ENCODE measurements at places on chromosomes 2 and 18.

GRCh38 chr2:219912491-219912921 is 285.1 kb downstream of the SLC4A3 start:
- no peak for DNase-seq

DNA sequence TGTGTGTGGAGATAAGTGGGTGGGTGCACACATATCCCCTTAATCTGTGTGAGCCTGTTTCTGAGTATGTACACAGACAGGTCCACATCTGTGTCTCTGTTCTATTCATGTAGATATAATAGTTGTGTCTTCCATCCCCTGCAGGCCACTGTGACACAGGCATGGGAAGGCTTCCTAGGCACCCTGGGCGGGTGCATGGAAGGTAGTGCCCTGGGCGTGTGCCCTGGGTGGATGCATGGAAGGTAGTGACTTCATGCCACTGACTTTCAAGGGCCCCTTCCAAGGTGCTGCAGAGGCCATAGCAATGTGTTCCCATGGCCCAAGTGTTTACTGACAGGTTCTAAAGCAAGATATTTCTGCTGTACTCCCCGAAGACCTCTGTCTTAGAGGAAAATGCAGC is 462.5 kb upstream of the HS6ST1 start:
- DNase-seq, result no peak

DNA sequence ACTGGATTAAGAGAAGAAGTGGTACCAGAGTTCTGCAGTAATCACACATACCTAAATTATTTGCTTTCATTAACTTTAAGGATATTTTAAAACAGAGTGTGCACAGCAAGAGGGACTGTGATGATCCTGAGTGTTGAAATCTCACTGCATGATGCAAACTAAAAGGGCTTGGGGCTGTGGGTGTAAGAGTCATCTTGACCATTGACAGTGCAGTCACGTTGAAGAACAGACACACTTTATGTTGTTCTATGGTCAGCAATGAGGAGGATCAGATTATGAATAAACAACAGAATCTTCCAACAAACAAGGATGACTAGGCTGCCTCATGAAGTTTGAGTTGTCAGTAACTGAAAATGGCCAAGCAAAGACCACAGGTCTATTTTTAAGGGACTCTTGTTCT is 87.2 kb upstream of the GALNT5 start:
- DNase-seq, result no peak

DNA sequence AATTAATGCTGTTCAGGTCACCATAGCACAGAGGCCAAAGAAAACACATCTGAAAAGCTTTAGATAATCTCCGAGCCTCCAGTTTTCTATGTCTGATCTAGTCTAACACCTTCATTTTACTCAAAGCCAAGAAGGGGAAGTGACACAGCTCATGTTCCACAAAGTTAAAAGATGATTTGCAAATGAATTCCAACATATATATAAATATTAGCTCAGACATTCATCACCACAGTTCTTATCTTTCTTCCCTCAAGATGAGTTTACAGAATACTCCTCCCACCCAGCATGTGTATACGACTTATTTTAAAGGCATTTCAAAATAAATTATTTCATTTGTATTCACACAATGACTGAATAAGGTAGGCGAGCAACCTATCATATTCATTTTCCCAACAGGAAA is 82.4 kb downstream of the AAK1 start:
- DNase-seq, result no peak

DNA sequence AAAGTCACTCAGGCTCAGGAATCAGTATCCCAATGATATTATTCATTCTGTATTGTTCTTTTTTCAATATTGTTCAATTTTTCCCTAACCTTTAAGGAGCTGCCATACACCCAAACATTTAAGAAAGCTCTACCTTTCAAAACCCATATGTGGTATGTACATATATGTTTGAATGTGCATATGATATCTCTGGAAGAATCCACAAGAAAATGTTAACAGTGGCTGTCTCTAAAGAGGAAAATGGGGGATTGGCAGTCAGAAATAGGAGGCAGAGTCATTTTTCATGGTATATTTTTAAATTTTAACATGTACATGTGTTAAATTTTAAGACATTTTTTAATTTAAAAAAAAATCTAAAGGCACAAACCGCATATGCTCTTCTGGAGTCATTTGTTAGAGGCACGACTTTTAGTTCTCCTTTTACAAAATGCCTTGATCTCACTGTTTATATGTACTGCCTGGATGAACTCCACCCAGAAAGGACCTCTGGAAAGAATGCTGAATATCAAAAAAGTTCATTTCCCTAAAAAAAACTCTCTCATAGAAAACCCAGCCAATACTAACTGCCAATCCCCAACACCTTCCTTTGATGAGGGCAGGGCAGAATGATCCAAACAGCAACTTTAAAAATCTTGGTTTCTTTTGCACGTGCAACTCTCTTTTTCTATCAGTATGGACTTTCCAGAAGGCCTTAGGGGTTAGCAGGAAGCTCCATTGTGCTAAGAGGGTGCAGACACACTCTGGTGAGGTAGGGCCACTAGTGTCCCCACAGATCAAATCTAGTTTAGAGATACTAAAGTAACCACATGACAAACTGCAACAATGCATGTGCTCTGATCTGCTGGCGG is 23.6 kb downstream of the KCTD1 start:
- DNase-seq, result no peak

DNA sequence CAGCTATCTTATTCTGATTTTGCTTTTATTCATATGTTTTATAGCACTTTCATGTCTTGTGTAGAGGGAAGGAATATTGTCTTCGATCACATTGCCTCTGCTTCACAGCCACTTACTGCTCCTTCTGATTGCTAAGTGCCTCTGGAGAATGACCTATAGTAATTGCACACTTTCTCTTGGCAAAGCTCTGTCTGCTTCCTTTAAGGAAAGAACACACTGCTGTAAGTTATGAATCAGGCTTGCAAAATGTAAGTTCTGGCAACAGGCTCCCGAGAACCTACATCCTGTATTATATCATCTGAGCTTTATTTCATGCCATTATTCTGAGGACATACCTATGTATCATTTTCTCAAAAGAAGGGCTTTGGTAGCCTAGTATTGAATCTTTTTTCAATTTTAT is 170.7 kb downstream of the ZNF804A start:
- no peak for DNase-seq

DNA sequence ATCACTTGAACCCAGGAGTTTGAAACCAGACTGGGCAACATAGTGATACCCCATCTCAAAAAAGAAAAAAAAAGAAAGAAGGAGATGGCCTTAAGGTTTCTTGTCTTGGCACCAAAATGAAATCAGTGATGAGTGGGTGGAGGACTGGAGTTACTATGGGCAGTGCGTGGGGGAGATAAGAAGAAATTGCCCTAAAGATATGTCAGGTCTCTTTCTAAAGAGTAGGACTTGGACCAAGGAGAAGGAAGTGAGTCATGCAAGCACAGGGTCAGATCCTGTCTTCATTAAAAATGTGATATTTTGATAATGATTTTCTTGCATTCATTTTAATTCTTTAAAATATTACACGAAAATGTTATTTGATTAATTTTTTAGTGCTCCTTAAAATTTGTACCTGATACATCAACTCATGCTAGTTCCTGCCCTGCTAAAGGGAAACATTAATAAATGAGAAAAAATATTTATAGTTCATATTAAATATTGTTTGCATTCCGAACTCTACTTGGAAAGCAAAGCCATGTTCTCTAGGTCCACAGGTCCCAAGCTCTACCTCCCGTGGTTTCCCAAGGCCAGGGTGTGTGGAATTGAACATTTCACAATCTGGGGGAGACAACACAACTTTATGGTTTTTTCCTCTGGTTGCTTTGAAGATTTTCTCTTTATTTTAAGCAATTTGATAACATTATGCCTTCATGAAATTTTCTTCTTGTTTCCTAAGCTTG is 62.6 kb upstream of the CTLA4 start:
- no peak for DNase-seq

DNA sequence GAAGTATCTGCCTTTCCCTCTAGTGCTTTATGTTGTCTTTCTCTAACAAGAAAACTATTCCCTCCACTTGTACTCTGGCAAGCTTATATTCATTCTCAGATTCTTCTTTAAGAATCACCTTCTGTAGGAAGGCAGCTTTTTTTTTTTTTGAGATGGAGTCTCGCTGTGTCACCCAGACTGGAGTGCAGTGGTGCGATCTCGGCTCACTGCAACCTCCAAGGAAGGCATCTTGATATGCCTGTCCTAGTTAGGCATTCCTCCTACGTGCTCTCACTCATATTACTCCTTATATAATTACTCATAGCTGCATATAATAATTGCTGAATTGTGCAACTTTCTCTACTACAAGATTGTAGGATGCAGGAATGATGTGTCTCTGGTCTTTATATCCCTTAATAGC is 15.8 kb downstream of the NDUFS1 start:
- no peak for DNase-seq

DNA sequence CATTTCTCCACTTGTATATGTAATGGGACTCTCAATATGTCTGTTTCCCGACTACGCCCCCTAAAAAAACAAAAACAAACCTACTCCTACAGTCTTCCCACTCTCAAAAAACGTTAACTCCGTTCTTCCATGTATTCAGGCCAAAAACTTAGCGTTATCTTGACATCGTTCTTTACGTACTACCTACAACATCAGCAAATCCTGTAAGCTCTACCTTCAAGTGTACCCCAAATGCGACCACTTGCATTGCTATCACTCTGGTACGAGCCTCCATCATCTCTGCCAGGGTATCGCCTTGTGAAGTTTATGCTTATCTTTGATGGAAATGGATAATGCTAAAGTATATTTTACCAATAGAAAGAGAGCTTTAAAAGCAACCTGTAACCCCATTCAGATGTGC is 479 bp downstream of the GPATCH11 start:
- DNase-seq, result no peak

DNA sequence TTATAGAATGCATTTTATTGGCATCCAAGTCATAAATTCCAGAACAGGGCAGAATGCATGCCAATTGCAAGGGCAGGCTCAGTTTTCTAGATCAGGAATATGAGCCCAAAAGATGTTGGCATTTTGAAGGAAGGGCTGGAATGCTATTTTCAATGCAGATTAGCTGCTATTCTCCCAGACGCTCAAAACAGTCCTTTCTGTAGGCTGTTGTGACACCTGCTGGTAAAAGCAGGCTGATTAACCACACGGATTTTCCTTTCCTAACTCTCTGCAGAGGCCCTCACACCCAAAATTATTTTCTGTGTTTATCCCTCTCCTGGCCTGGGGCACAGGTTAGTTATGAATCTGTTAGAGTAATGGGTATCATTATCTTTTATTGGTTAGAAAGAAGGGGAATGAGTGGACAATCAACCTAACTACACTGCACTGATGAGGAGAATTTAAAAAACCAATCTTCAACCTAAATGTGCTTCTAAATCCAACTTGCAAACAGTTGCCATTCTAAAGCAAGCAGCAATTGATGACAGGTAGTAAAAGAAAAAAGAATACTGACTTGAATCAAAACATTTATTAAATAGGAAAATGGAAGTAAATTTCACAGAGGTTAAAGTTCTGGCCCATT is 94.0 kb downstream of the PLA2R1 start:
- no peak for DNase-seq

- no peak for DNase-seq
These were observed 10.5 kb upstream of the CDK15 start for GRCh38 chr2:201795607-201796477.

DNA sequence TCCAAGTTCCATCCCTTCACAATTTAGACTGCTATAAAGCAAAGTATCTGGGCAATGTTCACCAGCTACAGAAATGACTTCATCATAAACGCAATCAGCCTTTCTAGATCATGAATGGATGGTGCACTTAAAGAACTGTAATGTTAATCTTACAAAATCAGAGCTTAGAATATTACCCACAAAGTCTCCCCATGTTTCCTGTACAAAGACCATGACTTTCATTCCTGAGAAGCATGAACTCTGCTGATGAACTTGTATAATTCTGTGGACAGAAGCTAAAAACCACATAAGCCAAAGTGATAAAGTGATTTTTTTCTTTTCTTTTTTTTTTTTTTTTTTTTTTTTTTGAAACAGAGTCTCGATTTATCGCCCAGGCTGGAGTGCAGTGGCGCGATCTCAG is 53.3 kb downstream of the C1D start:
- no peak for DNase-seq

DNA sequence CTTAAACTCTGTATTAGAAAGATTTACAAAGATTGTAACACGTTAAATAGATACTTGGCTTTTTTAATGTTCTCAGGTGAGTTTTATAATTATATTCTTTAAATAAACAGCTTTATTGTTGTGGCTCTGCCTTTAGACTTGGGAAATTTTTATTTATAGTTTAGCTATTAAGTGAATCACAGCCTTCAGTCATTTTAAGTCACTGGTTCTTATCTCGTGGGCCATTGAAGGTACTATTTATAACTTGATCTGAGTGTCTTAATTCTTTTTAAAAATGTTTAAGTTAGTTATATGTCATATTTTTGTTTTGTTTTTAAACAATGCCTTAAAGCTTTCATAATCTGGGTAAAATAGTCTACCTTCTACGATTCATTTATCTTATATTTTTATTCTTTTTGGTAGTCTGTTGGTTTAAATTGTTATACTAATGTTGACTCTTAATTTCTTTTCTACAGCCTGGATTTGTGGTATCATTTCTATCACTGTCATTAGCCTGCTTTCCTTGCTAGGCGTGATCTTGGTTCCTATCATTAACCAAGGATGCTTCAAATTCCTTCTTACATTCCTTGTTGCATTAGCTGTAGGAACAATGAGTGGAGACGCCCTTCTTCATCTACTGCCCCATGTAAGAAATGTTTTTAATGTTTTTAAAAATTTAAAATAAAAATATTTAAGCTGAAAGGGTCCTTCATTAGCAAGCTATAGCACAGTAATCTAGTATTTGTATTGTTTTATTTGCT is 49.3 kb downstream of the SLC39A10 start:
- DNase-seq, result peak; percentile 54

DNA sequence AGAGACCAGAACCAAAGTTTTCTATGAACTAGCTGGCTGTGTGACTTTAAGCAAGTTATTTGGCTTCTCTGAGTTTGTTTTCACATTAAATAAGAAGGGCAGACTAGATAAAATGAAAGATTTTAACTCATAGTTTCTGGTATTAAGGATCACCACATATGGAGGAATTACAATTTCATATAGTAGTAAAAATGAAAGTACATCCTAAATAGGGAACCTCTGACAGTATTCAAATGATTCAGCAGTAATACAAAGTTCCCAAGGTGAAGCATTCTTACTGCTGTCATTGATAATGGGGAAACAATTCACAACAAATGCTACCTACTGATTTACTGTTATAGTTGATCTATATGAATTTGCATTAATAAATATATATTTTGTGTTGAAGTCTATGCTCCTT is 170.3 kb upstream of the VRK2 start:
- DNase-seq, result no peak

DNA sequence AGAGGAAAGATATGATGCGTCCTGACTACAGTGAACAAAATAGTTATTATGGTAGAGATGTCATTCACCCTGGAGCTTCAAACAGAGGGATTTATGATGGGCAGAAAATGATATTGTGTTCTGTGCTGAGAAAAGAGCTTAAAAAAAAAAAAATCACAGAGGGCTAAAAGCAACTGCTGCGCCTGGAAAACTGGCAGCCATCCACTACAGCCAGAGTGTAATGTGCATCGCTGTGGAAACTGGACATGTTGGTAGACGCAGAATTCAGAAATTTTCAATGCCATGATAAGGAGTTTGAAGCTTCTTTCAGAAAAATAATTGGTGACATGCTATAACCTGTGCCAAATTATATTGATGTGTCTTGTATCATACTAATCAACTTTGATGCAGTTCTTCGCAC is 122.9 kb upstream of the SOX11 start:
- DNase-seq, result no peak

GRCh38 chr18:28136071-28136470 is 40.9 kb downstream of the CDH2 start:
- DNase-seq, result no peak

GRCh38 chr18:76565238-76566173 is 70.5 kb upstream of the ZNF516 start:
- DNase-seq, result no peak

GRCh38 chr2:168594778-168595177 is 138.7 kb downstream of the CERS6 start:
- DNase-seq, result no peak
